ENCODE measurements at places on chromosomes 4 and X.

DNA sequence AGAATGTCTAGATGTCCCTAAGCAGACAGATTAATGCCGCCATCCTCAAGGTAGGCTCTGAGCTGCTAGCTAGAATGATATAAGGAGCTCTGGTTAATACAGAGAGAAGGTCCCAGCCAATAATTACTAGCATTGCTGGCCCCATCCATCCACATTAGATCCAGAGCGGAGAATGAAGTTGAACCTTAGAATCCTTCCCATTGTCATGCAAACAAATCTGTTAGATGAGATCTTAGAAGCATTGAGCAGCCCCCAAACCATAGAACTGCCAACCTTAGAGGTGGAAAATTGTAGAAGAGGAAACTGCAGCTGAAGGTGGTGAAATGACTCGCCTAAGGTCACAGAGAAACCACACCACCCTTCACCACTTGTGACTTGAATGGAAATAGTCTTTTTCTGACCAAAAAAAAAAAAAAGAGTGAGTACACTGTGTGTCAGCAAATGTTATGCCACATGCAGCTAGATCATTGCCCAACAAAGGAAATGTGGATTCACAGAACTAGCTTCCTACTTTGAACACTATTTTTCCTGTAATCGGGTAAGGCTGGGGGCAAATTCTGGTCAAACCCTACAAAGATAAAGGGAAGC, 162.1 kb downstream of the SMIM20 start:
- DNase-seq: no peak

DNA sequence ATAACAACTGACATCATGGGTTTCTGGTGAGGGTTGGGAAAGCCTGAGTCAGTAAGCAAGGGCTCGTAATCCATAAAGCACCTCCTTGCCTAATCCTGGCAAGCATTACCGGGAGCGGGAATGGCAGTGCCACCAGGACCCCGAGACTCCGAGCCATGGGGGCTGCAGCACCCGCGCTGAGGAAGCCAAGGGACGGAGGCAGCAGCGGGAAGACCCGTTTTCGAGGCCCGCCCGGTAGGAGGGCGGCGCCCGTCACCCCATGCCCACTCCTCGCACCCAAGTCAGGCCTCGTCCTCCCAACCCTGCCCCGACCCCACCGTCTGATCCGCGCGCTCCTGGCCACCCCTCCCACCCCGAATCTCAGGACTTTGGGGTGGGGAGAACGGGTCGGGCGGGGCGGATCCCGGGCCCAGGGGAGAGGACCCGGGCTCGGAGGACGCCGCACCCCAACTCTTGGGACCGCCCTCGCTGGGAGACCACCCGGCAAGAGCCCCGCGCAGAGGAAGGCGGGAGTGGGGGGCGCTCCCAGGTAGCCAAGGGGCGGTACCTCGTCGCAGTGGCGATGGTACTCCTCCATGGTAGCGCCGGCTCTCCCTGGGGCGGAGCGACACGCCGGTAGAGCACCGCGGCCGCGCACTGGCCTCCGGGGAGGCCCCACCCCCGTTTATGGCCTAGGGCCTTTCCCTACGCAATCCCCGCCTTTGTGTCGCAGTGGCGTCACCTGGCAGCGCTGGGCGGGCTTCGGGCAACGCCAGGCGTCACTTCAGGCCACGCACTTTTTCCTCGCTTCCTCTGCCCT, at the start of gene DYNLT3:
Gene DYNLT3, minus strand, starts transcription at position 638 of the 799 bp plus-strand sequence. Its CDS starts 61 bp downstream, at position 577.
- DNase-seq: peak; percentile 31

- no peak for DNase-seq
Observed at GRCh38 chrX:107288676-107289075, 82.3 kb downstream of the DNAAF6 start.

DNA sequence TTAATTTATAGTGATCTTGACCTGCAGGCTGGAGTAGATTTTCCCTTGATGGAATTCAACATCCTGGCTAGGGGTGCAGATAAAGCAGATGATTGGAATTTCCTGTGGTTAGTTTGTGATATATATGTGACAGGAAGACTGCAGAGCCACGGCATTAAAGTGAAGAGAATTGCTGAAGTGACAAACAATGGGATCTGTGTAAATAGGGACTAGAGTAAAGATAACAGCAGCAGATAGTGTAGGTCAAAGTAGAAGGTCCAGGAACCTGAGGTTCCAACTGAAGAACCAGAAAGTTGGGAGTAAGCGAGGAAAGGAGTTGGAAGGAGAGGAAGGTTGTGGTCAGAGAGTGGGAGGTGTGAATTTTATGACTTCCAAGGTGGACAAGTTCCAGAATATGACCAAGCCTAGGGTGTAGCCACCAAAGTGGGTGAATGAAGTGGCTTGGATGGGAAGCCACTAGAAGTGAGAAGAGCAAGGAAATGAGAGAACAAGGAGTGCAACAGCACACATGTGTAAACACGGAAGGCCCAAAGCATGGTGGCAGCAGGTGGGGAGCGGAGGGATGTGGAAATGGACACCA, 325.0 kb downstream of the RAB28 start:
- no peak for DNase-seq

DNA sequence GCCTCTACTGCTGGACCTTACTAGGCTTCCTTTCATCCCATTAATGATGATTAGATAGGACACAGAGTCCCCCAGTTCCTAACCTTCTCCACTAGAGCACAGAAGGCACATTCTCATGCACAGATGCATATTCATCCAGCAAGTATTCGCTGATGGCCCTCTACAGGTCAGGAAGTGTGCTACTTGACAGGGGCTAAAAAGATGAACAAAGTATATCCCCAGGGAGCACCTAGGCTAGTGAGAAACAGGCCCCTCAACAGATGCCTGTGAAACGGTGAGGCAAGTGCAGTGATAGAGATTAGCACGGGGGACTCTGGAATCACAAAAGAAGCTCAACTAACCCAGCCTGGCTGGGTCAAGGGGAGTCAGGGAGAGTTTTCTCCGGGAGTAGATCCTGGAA, 95.8 kb downstream of the MGST2 start:
- DNase-seq: no peak

- no peak for DNase-seq
Observed at GRCh38 chrX:150487369-150488094, 80.9 kb upstream of the MTM1 start.

DNA sequence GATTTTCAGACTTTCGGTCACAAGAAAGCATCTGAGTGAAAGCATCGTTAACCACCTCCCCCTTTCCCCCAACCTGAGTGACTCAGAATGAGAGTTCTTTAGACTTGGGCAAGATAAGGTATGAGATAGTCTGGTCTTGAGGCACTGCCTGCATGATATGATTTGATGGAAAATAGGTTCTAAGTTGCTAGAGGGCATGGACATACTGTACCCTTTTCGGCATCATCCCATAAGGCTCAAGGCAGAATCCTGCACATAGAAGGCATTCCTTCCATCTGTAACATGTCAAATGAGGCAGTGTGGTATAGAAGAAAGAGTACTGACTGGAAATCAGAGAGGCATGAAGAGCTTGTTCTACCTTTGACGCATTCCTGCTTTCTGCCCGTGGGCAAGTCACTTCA, 16.8 kb upstream of the AMOT start:
- DNase-seq: no peak

DNA sequence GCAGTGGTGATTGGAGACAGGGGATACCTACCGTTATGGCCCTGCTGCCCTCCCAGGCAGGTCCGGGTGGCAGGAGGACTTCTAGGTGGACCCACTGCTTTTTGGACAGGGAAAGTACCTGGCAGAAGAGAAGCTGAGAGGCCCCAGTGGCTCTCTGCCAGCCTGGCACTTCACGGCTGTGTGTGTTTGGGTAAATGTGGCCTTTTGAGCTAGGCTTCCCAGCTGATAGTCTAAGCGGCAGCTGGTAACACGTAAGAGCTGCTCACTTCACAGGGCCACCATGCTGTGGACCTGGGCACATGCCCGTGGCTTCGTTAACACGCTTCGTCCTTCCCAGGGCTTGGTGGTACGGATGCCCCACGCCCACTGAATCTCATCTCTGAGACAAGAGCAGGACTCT, 92.0 kb upstream of the CLCN4 start:
- DNase-seq: no peak

- DNase-seq: no peak
Observed at GRCh38 chr4:22356987-22357596, 158.8 kb downstream of the ADGRA3 start.

- DNase-seq: no peak
Observed at GRCh38 chr4:18214411-18215055, 193.0 kb upstream of the LCORL start.

GRCh38 chr4:83947830-83948193, 411.9 kb downstream of the GPAT3 start:
- DNase-seq: peak; percentile 26

DNA sequence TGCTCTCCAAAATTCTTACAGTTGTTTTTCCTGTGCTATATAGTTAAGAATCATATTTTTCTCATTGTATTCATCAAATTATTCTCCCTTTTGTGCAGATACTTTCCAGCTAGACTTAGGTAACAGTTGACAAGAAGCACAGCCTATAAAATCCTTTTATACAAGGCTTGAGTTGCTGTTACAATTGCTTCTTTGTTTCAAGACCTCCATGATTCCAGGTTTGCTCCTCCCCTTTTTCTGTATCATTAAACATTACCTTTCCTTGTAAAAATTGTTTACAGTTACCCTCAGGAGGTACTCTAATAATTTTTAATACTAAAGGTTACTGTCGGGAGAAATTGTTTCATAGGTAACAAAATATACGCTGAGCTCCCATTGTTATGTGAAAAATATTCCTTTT, 192.3 kb upstream of the GRID2 start:
- no peak for DNase-seq

- DNase-seq: no peak
Observed at GRCh38 chr4:156832886-156833285, 138.7 kb downstream of the PDGFC start.

GRCh38 chr4:24980064-24980690, 50.6 kb downstream of the LGI2 start:
- DNase-seq: peak; percentile 54

DNA sequence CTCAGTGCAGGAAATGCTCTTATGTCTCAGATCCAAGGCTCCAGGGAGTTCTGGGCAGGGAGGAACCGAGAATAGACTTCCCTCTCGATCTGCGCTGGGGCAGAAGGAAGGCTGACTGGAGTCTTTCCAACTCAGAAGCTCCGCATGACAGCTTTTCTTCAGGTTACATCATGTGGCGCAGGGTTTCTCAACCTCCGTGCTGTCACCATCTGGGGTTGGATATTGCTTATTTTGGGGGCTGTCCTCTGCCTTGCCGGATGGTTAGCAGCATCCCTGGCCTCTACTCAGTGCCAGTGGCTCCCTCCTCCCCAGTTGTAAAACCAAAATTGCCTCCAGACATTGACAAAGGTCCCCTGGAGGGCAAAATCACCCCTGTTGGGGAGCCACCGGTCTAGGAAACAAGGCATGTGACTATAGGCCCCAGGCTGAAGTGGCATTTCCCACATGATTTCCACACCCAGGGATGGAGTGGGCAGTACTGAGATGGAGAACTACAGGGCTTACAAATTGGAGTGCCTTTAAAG, 21.4 kb downstream of the REELD1 start:
- DNase-seq: no peak

DNA sequence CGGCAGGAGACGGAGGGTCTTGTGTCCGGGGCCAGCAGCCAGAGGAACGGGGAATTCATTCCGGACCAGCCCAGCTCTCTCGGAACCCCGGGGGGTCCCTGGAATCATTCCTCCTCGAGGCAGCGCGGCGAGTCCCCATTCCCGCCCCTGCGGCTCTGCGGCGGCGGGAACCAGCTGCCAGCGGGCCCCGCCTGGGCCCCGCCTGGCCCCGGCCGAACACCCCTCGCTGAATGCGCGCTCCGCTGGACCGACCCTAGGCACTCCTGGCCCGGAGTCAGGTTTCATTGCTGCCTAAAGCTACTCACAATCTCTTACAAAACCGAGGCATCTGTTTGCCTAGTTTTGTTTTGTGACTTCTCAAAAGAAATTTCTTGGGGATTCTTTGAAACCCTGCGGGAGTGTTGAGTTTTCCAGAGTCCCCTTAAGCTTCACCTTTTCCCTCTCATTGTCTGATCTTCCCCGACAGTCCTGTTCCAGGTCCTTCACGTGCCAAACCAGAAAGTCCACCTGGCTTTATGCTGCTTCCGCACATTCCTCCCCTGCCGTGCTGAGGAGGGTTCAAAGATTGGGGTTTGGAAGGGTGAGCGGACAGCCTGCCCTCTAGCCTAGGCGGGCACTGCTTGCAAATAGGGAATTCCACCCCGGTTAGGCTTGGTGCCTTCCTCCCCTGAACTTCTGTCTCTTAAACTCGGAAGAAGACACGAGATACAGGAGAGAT, 789 bp downstream of the ARHGAP10 start:
- DNase-seq: peak; percentile 35

DNA sequence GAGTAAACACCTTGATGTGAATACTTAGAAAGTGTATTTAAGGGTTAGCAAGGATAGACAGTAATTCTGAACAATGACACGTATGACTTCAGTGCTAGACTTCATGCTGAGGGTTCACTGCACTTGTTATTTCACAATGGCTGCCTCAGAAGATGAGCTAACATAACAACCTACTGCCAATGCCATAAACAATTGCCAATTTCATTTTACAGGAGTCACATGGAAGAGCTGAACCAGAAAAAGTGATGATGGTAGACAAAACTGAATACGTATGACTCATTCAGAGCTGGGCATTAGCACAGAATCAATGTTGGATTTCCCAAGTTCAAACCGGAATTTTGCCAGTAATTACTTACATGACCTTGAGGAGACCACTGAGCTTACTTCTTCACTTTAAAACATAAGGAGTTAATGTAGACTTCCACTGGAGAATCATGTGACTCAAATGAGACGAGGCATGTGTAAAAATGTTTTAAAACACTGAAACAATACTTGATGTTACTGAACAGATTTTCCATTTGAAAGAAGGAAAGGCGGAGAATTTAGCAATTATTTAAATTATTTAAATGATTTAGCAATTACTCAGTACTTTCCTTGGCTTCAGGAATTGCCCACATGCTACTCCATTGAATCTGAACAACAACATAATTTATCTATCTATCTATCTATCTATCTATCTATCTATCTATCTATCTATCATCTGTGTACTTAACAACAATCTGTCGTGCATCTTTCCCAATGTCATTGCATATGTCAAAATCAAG, 868.5 kb upstream of the SLIT2 start:
- no peak for DNase-seq

- DNase-seq: no peak
Observed at GRCh38 chr4:107625391-107625902, 94.6 kb downstream of the PAPSS1 start.

DNA sequence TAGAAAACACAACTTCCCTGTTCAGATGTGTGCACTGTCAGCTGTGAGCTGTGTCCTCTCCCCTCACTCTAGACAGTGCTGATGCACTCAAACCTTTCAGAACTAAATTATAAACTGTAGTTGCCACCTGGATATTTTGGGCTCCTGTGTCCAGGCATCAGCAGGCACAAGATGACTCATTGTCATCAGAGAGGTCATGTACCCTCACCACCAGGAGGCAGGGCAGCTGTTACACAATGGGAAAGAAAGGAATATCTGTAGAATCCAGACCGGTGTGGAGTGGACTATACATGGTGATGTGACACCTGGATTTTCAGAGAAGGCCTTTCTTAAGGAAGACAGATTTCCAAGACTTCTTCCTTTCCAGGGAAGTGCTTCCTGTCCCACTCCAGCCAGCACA, 854.4 kb upstream of the AGA start:
- no peak for DNase-seq
